LoVo (cell line): ENCODE measurements at places on chromosomes 2 and 18.
A peak's percentile ranks its signal among the peaks of the same experiment; 100 is the strongest.

DNA sequence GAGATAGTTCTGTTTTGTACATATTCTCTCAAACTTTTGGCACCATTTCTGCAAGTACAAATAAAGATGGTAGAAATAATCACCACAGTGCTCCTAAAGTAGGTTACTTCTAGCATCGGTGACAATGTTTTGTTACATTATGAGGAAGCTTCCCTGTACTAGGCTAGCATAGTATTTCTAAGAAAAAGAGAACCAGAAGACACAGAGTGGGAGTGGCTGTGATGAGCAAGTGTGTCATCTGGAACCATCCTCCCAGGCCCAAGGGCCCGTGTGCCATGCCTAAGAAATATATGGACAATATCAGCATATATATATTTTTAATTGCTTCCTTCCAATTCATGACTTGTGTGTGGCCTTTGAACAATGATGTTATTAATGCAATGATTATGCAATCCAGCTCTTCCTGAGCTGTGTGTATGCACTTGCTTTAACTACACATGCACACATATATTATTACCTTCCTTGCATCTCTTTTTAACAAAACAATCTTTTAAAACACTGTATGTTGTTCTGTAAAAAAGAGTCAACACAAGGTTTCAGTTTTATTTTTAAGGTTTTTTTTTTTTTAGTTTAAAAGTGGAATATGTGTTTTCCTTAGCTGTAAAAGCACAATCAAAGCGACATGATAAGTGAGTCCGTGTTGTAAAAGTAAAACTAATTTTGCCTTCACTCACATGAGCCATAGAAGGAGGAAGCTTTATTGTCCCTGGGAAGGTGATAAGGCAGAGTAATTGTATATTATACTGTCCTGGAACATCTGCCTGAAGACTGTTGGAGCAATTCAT is 303.9 kb downstream of the ZNF407 start:
- no peak for DNase-seq

DNA sequence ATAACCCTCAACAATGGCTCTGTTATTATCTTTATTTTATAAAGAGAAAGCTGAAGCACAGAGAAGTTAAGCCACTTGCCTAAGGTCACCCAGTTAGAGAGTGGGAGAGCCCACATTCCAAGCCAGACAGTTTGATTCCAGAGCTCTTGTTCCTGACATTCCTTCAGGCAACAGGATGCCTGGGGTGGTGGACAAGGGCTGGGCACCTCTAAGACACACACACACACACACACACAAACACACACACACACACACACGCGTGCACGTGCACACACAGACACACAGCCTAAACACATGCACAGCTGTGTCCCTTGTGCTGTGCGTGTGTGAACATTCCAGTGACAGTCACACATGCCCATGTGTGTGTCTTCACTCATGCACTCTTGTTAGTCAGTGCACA is 26.4 kb downstream of the CELF4 start:
- no peak for DNase-seq

- no peak for DNase-seq
Measured at GRCh38 chr2:7502336-7502735, 585.1 kb downstream of the RNF144A start.

GRCh38 chr2:149082735-149083134 is 44.2 kb downstream of the LYPD6B start:
- DNase-seq, result no peak

DNA sequence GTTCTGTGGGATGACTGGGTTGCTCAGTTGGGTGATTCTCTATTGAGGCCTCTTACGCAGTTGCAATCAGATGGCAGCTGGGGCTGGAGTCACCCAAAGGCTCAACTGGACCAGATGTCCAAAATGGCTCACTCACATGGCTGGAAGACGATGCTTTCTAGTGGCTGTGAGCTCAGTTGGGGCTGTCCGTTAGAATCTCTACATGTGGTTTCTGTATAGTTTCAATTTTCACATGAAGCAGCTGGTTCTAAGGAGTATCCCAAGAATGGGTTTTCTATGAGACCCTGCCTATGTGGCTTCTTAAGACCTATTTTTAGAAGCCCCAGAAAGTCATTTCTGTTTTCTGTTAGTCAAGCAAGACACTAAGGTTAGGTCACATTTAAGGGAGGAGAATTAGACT is 4.4 kb downstream of the XRCC5 start:
- DNase-seq, result no peak

GRCh38 chr2:32702303-32703064 is 74.6 kb downstream of the TTC27 start:
- DNase-seq, result no peak

- DNase-seq, result peak; percentile 66
Measured at GRCh38 chr2:70995426-70995729, 705 bp upstream of the TEX261 start.

- DNase-seq, result no peak
Measured at GRCh38 chr2:76851000-76851399, 671.2 kb downstream of the LRRTM4 start.

DNA sequence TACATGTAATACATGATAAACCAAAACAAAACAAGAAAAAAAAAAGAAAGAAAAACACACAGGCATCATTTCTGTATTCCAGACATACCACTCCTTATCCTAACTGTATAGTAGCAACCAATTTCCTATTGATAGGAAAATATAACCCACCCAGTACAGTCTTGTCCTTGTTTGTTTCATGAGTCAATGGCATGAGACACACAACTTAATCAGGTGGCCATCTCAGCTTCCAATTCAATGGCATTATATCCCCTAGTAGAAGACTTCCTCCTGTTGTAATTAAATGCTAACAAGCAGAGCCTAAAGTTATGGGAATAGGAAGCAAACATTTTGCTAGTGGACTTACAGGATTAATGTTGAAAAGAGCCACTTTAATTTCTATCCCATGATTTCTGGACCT is 121.0 kb upstream of the NOL4 start:
- DNase-seq, result no peak

DNA sequence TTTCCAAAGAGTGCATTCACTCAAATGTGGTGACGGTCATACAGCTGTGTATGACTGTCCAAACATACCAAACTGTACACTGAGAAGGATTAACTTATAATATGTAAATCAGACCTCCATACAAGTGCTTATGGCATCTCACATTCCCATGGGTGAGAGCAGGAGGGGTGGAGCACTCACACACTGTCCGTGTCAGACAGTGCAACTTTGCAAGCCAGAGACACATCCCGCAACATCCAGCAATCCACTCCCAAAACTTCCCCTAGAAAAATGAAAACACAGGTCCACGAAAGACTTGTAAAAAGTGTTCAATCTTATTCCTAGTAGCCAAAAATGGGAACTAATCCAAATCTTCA is 36.4 kb downstream of the FAM168B start:
- DNase-seq, result no peak

- peak; percentile 69 for DNase-seq
Measured at GRCh38 chr2:200306196-200306930, at the start of gene SPATS2L. SPATS2L (plus strand) TSS chr2:200306693; CDS start chr2:200389245, 82,552 bp downstream.

- no peak for DNase-seq
Measured at GRCh38 chr2:154707994-154708575, 9.6 kb downstream of the KCNJ3 start.

DNA sequence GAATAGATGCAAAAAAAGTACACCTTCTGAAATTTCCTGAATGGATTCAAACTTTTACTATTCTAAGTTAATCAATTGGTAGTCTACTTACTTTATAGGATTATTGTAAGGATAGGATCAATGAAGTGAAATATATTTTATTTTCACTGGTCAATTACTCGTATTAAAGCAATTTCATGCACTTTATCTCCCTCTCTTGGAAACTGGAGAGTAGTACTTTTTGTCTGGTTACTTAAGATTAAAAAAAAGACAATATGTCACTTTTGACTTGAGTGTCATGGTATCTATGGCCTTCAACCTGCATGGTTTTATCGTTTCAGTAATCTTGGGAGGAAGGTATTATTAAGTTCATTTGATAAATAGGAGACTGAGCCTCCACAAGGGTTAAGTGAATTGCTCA is 1.0 kb upstream of the KYNU start:
- no peak for DNase-seq

- no peak for DNase-seq
Measured at GRCh38 chr2:218075975-218076811, 7.1 kb downstream of the RUFY4 start.

DNA sequence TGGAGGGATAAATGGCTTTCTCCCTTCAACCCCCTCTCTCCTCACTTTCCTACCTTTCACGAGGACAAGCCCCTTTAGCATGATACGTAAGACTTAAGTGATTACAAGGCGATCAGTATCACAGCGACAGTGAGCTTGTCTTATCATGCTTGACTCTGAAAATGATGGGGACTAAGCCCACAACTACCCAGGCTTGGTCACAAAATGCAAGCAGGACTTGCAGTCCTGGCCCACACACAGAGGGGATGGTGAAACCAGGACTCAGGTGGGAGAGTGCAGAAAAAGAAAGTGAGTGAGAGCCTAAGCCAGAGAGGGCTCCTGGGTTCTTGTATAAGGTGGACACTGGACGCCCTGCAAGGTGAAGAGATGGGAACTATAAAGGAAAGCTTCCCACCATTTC is 95.7 kb upstream of the ARL4C start:
- DNase-seq, result no peak

DNA sequence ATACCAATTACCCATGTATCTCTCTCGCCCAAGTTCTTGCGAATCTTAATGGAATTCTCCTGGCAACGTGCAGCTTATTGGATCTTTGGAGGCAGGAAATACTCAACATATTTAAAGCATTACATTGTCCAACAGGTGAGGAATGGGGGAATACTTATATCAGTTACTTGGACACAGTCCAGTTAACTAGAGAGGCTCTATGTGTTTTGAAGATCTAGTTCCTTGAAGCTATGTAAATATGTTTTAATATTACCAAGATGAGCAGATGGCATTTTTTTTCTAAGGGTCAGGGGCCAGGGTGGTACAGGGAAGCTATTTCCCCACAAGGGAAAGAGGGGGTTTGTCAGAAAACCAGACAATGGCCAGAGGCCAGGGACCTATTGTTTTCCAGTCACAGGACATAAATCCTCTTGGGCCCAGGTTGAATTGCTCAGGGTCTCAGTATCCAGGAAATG is 26.8 kb upstream of the MC5R start:
- peak; percentile 32 for DNase-seq

DNA sequence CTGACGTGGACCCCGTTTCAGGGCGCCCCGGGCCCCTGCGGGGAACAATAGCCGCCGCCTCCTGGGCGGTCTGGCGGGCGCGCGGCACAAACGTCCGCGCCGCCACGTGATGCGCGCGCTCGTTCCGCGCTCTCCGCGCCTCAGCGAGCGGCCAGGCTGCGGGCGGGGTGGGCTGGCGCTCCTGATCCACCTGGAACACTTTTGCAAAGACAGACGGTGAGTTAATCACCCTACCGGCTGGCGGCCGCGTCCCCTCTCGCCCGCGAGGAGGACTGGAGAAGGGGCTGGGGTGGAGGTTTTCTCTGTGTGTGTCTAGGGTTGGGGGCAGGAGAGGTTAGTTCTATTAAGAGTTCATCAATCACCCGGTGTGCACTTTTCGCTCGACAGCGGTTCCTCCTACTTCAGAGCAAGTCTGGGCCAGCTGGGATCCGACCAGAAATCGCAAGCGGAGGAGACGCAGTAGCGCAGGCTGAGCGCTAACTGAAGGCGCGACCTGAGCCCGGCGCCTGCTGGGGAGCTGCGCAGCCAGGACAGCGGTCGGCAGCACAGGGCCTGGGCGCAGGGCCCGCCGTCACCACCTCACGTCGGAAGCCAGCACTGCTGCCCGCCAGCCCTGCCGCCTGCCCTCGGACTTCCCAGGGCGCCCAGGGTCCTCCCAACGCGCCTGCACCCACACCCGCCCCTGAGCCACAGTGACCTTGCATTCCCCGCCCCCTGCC is 10.3 kb upstream of the HOXD1 start:
- DNase-seq, result no peak
